Fibroblast of upper back skin (primary cell): ENCODE measurements at places on chromosomes 7 and 10.
A peak's percentile ranks its signal among the peaks of the same experiment; 100 is the strongest.

DNA sequence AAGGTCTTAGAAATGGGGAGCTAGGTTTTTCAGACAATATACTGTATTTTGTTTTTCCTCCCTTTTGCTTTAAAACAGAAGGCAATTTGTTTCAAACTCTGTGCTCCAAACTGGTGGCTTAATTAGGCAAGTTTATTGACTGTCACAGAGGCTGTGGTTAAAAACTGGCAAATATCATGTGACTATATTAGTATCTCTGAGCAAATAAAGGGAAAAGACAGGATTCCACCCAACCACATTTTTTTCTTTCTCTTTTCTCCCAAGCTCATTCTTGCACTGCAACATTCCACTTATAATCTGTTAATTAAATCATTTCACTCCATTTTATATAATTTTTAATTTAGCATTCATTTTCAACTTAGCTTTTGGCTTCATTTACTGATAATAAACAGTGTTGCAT lies 615.8 kb downstream of the AUTS2 start:
- DNase-seq = no peak

- no peak for DNase-seq
These were observed 2.1 kb downstream of the MTURN start for GRCh38 chr7:30136743-30137485.

DNA sequence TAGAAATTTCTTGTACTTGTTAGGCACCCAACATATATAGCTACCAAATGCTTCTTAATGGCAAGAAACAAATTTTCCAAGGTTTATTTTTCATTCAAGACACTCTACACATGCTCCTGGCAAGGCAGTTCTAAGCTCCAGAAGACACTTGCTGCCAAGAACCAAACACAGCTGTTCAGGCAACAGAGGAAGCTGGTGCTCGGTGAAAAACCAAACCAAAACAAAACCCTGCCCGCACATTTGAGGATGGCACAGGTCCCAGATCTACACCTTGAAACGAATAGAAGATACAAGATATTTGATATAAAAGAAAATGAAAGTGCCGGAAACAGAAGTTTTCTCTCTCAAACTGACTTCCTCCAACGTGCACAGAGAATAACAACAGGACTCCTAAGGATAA lies 4.9 kb upstream of the DNTT start:
- DNase-seq = no peak

DNA sequence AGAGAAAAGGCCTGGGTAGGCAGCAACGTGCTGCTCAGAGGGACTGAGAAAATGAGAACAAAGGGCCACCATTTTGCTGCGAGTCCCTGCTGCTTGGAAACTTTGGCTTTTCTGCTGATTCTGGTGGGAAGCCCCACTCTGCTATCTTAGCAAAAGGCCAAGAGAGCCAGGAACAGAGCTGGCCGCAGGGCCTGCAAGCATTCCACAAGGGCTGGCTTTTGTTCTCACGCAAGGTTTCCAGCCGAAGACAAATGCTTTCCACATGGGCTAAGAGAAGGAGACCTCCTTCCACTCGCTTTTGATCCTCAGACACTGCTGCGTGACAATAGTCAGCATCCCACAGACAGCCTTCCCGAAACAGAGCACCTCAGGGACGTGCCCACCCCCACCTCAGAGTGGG lies 163.1 kb downstream of the ARHGAP12 start:
- peak; percentile 87 for DNase-seq

GRCh38 chr10:46264737-46265368 lies 21.9 kb upstream of the ANTXRL start:
- DNase-seq = no peak

- peak; percentile 62 for DNase-seq
These were observed 227.6 kb upstream of the NPSR1 start for GRCh38 chr7:34430456-34430855.

GRCh38 chr10:78236416-78237015 lies 202.9 kb downstream of the RPS24 start:
- DNase-seq = no peak

- DNase-seq = no peak
These were observed 2.1 kb downstream of the TBX20 start for GRCh38 chr7:35251606-35252310.

- peak; percentile 8 for DNase-seq
These were observed 43.5 kb upstream of the CHST3 start for GRCh38 chr10:71920540-71921323.

- DNase-seq = peak; percentile 86
These were observed 31.2 kb upstream of the BMPER start for GRCh38 chr7:33873981-33874750.
